Activated CD4-positive, alpha-beta T cell treated with anti-CD3 and anti-CD28 coated beads for 24 hours (primary cell): ENCODE measurements at places on chromosomes 12 and 14.
A peak's percentile ranks its signal among the peaks of the same experiment; 100 is the strongest.

- DNase-seq = no peak
These were observed 171.8 kb upstream of the KRR1 start for GRCh38 chr12:75683220-75683619.

DNA sequence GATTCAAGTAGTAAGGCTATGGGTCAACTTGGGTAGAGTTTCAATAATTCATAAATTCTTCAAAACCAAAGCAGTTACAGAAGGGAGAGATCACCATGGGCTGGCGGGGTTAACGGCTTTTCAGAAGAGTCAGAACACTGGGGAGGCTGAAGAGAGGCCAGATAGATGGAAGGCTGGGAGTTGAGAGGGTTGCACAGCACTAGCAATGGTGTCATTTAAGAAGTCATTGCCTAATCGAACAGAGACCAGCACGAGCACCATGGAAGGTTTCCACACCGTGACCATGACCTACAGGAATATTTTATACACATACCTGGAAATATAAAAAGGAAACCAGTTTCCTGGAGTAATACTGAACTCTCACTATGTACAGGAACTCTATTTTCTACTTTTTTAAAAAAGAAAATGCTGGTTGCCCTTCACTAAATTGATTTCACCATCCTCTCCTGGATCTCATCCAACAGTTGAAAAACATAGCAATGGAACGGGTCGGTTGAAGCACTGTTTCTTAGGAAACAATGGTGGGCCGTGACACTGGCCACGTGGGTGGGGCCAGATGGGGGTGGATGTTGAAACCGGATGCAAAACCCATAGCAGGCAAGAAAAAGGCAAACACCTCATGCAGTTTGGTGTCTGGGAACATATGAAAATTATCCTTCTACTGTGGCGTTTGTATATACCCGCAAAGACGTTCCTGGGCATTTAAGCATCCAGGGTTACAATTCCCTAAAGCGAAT lies 38.0 kb upstream of the RIN3 start:
- no peak for DNase-seq

GRCh38 chr14:96938946-96939345 lies 141.8 kb downstream of the VRK1 start:
- DNase-seq = no peak

GRCh38 chr12:94561943-94562411 lies 88.4 kb downstream of the TMCC3 start:
- DNase-seq = no peak

DNA sequence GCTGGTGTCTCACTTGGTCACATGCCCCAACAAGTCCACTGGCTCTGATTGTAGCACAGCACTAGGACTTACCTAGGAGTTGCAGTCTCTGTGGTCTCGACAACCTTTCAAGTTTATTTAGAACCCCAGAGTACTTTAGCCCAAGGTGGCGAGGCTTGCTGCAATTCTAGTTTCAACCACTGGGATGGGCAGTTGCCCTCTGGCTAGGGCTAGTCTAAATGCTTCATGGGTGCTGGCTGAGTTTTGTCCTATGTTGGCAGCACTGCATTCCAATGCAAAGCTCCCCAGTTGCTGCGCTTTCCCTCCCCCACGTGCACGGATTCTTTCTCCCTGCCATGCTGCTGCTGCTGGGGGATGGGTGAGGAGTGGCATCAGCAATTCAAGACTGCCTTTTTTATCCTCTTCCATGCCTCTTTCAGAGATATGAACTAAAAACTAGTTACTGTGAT lies 207.9 kb downstream of the SYNE2 start:
- no peak for DNase-seq

DNA sequence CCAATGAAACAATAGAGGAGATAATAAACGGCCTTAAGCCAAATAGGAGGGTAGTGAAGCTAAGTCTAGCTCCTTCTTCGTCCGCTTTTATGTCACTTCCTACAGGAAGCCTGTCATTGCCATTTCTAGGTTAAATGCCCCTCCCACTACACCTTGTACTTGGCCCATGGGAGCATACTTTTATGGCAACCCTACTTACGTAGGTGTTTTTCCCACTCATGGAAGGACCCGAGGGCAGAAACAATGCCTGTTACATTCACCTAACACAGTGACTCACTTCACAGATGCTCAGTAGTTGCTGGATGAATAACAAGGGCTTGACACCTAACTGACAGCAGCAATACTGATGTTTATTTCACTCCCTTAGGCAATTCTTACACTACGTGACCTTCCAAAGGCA lies 44.5 kb downstream of the ALKBH1 start:
- DNase-seq = no peak

DNA sequence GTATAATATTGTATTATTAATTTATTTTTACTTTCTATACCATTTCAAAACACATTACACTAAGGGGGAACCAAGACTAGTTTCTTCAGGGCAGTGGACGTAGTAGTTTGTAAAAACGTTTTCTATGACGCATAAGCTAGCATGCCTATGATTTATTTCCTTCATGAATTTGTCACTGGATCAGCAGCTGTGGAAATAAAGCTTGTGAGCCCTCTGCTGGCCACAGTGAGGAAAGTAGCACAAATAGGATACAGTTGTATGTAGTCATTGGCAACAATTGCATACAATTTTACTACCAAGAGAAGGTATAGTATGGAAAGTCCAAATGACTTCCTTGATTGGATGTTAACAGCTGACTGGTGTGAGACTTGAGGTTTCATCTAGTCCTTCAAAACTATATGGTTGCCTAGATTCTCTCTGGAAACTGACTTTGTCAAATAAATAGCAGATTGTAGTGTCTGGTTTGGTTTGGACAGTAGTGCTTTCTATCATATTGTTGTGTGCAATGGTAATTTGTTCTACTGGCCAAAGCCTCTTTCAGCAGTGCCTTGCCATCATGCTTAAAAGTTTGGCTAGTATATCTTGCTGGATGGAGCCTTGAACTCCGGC lies 24.3 kb upstream of the PLEKHD1 start:
- peak; percentile 40 for DNase-seq

- no peak for DNase-seq
These were observed 31.8 kb downstream of the ATXN3 start for GRCh38 chr14:92074555-92074954.

GRCh38 chr12:85423947-85424346 lies 143.9 kb downstream of the ALX1 start:
- no peak for DNase-seq

GRCh38 chr12:24246376-24246775 lies 296.9 kb upstream of the SOX5 start:
- no peak for DNase-seq

GRCh38 chr12:88624911-88625310 lies 44.6 kb upstream of the KITLG start:
- no peak for DNase-seq

DNA sequence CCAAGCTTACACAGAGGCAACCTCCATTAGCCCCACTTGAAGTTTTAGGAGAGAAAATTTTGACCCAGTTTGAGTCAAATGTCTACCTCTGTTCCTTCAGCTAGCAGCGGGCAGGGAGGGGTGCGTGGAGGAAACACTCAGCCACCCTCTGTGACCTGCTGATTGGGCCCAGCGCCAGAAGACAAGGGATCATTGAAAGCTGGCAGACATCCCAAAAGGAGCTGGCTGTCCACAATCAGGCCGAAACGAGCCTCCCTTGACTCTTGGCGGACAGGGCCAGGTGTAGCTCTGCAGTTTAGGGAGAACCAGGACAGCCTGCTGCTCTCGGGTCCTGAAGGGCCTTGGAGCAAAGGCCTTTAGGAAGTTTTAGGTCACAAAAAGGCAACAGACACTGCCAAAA lies 41.3 kb downstream of the CD9 start:
- DNase-seq = no peak

GRCh38 chr12:96136725-96137378 lies 57.3 kb upstream of the ELK3 start:
- DNase-seq = no peak

- DNase-seq = no peak
These were observed 23.3 kb upstream of the EAPP start for GRCh38 chr14:34562776-34563150.

- peak; percentile 42 for DNase-seq
These were observed 2.9 kb upstream of the CACNB3 start for GRCh38 chr12:48815126-48816110.

GRCh38 chr12:56987551-56988053 lies 18.7 kb downstream of the ZBTB39 start:
- peak; percentile 65 for DNase-seq
